Hematopoietic multipotent progenitor cell (in vitro differentiated cells): ENCODE measurements at places on chromosomes 13 and 19.

- DNase-seq: no peak
Observed at GRCh38 chr13:47519626-47520025, 481.4 kb downstream of the SUCLA2 start.

DNA sequence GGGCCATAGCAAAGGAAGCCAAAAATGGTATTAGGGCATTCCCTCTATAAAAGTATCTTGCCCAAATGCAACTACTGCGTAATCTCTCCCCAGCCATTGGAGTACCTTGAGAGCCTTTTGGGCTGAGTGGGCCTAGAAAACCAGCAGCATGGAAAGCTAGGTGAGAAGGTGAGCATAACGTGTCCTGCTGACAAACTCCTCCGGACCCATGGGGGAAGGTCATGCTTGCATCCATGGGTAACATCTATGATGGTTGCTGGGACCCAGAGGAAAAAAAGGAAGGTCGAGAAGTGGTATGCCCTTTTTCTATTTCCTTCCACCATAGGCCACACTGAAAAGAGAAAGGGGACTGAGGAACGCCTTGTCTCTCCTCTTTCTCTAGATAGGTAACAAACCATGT lies 57.4 kb downstream of the ZNF728 start:
- DNase-seq: peak; percentile 29

DNA sequence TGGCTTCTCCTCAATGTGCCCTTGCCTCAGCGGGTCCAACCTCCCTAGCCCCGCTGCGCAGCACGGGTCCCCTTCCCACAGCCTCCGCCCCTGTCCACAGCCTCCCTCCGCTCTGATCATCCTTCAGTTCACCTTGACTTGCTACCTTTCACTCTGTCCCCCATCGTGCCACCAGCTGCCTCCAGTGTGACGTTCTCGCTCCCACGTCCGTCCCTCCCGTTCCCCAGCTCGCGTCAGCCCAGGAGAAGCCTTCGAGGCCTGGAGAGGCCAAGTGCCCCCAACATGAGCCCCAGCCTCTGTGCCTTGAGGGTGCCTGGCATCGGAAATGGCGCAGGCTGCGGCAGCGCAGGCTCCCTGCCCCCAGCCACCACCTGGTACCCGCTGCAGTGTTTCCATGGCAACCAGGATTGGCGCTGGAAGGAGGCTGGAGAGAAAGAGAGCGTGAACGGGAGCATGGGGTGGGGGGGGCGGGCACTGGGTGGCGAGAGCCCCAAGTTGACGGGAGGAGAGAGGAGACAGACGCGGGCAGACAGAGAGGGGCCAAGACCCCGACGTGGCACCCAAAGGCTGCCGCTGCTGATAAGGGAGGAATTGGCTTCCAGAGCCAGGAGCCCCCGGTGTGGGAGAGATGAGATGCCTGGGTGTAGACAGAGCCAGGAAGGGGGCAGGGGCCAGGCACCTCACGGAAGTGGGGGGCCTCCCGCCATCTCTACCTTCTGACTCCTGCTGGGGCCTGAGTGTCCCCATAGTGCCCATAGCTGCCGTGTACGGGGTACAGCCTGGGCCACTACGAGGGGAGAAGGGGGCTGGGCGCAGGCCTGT lies 844 bp upstream of the ASPDH start:
- DNase-seq: no peak

- peak; percentile 73 for DNase-seq
Observed at GRCh38 chr19:51148580-51148979, 6.5 kb downstream of the SIGLEC7 start.

- no peak for DNase-seq
Observed at GRCh38 chr19:1231729-1232637, 5.8 kb downstream of the CBARP start.
